Stimulated activated CD4-positive, alpha-beta T cell treated with anti-CD3 and anti-CD28 coated beads, Interleukin-1b, Interleukin-23, amount 100 ng/mL, for 24 hours (primary cell): ENCODE measurements at places on chromosomes 7 and 10.

GRCh38 chr7:104528142-104528541 is 199.7 kb downstream of the LHFPL3 start:
- no peak for DNase-seq

DNA sequence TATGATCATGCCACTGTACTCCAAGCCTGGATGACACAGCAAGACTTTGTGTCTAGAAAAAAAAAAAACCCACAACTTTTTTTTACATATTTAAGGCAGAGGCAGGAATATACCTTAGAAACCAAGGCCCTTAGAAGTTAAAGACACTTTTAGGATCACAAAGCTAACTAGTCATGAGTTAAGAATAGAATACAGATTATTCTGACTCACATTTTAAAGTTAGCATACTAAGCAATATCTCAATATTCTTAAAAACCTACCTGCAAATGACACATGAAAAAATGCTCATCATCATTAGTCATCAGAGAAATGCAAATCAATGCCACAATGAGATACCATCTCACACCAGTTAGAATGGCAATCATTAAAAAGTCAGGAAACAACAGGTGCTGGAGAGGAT is 177.7 kb downstream of the CHCHD3 start:
- no peak for DNase-seq

GRCh38 chr7:2931034-2931415 is 86.9 kb upstream of the GNA12 start:
- DNase-seq, result no peak

DNA sequence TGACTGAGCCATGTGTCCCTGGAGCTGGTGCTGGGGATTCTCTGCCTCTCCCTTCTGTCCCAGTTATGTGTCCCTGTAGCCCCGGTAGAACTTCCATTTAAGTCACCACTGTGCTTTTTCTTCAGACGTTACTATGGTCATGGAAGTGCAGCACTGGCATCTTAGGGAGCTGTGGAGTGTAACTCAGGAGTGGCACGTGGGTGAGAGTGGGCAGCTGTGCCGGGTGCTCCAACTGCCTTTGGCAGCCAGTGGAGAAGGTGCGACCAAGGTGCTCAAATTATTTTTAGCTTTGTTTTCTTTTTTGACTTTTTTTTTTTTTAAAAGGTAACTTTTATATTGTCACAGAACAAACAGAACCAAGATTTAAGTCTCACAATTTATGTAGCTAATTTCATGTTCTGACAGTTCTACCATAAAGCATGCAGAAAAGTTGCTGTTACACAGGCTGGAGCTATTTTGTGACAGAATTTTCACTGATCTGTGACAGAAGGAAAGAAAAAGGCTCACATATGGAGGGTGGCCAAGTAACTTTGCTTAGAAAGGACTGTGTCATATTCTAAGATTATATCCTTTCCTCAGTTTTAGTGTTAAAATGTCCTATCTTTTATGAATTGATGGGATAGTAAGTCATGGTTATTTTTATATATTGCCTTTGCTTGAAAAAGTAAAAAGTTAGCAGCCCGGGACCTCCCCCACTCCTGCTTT is 73.9 kb downstream of the SH2D4B start:
- DNase-seq, result no peak

DNA sequence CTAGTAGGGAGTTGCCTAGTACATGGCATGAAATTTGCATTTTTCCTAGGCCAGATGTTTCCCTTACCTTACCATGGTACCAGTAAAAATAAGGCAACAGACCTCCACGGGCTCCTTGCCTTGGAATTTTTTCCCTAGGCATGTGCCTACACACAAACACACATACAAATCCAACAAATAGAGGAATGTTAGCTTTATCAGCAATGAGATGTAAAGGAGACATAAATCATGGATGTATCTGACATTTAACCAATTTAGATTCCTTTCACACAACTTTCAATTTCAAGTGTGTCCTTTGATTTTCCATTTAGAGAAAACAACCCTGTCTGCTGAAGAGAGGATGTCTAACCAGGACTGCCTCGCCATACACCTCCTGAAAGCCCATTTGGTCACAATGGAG is 209.7 kb upstream of the SP4 start:
- no peak for DNase-seq

DNA sequence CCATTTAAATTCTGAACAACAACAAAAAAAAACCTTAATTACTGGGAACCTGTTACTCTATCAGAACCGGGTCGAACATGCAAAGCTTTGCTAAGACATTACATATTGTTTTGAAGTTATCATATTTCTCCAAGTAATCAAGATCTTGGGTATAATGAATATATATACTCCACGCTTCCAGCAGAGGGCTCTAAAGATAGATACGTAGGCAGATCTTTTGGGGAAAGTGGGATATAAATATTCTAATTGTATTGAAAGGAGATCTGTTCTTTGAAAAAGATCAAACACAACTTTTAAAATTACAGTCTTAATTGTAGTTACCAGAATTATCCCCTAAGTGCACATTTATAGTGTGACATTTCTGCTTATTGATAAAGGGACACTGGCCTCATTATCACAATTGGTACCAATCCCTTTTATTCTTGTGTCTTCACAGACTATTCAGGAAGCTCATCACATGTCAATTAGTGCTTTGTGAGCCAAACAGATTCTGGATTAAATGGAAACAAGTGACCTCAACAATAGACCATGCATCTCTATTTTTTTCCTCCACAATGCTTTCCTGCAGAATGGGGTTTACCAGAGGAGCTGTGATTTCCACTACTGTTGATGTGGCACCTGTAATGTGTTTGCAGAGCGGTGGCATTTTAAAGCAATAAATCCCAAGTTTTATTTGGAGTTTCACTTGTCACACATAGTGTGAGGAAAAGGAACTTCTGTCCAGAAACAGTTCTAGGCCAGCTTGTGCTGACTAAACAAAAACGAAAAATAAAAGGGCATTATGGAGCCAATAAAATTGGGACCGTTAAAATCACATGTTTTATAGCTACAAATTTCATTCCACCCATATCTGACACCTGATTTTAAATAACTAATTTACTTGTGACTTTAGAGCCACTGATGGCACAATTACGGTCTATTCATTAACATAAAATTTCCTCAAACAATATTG is 122.4 kb downstream of the CTTNBP2 start:
- no peak for DNase-seq

GRCh38 chr7:88791891-88792290 is 3.6 kb downstream of the TEX47 start:
- DNase-seq, result no peak

DNA sequence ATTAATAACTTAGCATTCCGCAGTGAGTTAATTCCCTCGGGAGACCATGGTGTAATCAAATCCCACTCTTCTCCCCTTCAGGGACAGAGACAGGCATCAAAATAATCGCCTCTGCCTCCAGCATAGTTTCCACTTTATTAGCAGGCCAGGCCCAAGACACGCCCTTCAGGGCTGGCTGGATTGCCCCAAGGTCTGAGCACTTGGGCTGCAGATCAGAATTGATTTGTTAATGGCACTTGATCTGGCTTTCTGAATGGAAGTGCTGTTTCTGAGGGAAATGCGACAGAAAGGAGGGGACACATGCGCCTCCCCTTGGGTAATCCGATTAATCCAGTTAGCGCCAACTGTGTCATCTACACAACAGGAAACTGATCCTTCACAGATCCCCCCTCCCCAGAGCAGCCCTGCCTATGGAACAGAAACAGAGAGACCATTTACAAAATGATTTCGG is 15.6 kb downstream of the CHAT start:
- no peak for DNase-seq

DNA sequence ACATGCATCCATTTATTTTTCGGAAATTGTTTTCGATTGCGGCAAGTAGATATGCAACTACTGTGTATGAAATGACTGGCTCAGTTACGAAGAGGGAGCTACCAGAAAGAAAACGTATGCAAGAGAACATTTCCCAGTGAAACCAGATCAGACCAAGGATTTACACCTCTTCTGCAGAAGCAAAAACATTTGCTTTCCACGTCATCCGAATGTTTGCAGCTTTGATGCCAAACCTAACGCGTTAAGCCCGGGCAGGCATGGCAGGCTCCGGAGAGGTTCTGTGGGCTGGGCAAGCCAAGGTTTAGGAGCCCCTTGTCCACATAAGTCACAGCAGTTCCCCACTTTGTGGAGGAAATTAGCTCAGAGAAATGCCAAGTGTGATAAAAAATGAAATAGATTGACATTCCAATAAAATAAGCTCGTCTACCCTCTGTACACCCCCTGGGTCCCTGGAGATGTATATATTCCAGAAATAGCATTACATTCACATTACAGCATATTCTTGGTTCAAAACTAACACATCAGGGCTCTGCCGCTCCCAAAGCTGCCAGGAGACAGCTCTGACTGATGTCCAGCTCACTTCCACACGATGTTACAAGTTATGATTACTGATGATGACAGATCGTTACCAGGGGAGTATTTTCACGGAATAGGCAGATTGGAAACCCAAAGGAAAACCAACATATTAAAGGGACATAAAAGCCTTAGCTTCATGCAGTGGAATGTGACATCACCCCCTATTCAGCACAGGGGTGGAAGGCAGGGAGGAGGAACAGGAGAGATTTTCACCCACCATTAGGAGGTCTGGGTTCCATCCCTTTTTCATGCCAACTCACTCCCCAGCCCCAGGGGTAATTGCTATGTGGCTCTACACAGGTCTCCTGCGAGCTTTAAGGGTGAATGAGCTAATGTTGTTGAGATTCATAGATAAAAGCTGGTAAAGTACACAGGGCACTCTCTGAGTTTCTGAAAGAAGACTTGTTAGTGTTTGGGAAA is 81.5 kb downstream of the LYZL1 start:
- DNase-seq, result no peak

- no peak for DNase-seq
Observed at GRCh38 chr7:2873686-2874551, 29.8 kb upstream of the GNA12 start.

DNA sequence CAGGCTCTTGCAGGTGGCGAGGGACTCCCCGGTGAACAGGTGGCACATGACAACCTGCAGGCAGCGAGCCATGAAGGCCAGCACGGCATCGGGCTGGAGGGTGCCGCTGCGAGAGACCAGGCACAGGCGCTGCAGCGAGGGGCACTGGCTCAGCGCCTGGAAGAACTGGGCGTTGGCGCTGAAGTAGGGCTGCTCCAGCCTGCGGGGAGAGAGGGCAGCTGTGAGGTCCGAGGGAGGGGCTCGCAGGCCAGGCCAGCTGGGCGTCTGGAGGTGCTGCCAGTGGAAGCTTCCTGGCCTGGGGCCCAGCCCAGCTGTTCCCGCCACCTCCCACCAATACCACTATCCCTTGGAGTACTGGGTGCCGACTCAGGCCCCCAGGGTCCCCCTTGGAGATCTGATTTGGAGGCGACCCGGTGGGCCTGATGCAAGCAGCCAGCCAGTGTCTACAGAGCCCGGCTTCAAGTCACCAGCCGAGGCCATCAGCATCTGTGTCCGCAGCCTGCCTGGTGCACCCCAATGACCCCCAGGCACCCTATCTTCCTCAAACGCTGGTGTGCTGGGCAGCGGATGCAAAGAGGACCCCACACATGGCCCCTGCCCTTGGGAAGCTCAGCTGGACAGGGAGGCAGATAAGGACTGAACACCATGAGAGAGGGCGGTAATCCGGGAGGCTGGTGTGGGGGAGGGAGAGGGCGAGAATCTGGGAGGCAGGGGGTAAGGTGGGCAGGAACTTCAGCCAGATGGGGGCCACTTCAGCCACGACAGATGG is 67.8 kb upstream of the TNRC18 start:
- no peak for DNase-seq

DNA sequence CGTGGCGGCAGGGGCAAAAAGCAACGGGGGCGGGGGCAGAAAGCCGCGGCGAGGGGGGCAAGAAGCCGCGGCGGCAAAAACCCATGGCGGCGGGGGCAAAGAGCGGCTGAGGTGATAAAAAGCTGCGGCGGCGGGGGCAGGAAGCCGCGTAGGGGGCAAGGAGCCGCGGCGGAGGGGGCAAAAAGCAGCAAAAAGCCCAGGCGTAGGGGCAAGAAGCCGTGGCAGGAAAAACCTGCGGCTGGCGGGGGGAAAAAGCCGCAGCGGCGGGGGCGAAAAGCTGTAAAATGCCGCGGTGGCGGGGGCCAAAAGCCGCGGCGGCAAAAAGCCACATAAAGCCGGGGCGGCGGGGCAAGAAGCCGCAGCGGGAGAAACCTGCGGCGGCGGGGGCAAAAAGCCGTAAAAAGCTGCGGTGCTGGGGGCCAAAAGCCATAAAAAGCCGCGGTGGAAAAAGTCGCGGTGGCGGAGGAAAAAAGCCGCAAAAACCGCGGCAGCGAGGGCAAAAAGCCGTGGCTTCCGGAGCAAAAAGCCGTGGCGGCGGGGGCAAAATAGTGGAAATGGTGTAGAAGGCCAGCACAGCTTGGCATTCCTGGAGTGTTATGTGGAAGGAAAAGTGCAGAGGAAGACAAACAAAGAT is 487.8 kb downstream of the ZNF33B start:
- DNase-seq, result no peak

- DNase-seq, result no peak
Observed at GRCh38 chr10:33137356-33138005, 179.5 kb upstream of the ITGB1 start.

GRCh38 chr7:36486336-36486735 is 96.7 kb downstream of the ANLN start:
- DNase-seq, result no peak

- no peak for DNase-seq
Observed at GRCh38 chr10:36634916-36635315, 490.5 kb upstream of the ANKRD30A start.

GRCh38 chr7:44108768-44109750 is 4.9 kb downstream of the AEBP1 start:
- DNase-seq, result no peak

GRCh38 chr7:152313831-152314604 is 121.8 kb downstream of the KMT2C start:
- no peak for DNase-seq
